Activated B cell treated with CpG ODN at 0.5 μM for 24 hours (primary cell): ENCODE measurements at places on chromosomes 16 and 17.

- no peak for DNase-seq
Measured at GRCh38 chr17:72677108-72677507, 415.4 kb downstream of the SLC39A11 start.

- no peak for DNase-seq
Measured at GRCh38 chr17:60604686-60605334, 4.8 kb downstream of the PPM1D start.

DNA sequence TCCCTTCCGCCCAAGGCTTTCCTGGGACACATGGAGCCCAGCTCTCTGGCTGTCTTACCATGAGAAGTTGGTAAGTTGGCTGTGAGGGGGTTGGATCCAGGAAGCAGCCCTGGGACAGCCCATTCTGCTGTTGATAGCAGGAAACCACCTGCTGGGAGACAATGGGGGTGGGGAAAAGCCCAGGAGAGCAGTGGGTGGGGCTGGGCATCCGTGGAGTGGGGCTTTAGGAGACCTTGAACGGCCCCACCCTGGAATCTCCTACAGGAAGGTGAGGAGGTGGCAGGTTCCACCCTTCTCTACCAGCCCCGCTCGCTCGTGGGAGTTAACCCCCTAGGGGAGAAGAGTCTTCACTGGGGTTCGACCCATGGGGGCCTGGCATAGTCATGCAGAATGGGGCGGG is 5.8 kb downstream of the TMEM92 start:
- no peak for DNase-seq

GRCh38 chr16:57970970-57971369 is at the start of gene CNGB1:
TSS of gene CNGB1 (minus strand) at chr16:57971128. CDS start at chr16:57967286, 3,842 bp downstream.
- DNase-seq, result no peak

GRCh38 chr16:81641395-81642106 is 137.5 kb upstream of the PLCG2 start:
- no peak for DNase-seq

- DNase-seq, result no peak
Measured at GRCh38 chr17:73224663-73225305, 31.9 kb downstream of the COG1 start.

GRCh38 chr17:82693168-82693867 is 5.2 kb downstream of the RAB40B start:
- no peak for DNase-seq

- DNase-seq, result no peak
Measured at GRCh38 chr17:27247071-27247957, 46.6 kb upstream of the WSB1 start.

- no peak for DNase-seq
Measured at GRCh38 chr17:55394357-55395021, 27.1 kb downstream of the MMD start.

GRCh38 chr17:75407655-75408352 is 2.3 kb upstream of the GRB2 start:
- no peak for DNase-seq

DNA sequence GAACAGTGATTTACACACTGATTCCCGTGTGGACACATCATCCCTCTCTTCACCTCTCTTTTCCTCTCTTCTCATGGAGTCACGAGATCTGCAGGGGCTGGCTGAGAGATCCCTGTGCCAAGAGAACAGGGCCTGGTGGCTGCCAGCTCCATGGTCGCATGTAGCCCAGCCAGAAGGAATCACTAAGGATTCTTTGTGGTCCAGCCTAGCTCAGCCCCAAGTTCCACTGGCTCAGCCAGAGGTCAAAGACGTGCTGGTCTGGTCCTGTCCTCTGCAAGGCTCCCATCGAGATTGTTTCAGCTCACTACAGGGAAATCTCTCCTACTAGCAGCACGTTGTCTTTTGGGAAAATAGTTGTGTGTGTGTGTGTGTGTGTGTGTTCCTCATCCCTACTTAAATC is 66.4 kb downstream of the NDEL1 start:
- DNase-seq, result no peak

DNA sequence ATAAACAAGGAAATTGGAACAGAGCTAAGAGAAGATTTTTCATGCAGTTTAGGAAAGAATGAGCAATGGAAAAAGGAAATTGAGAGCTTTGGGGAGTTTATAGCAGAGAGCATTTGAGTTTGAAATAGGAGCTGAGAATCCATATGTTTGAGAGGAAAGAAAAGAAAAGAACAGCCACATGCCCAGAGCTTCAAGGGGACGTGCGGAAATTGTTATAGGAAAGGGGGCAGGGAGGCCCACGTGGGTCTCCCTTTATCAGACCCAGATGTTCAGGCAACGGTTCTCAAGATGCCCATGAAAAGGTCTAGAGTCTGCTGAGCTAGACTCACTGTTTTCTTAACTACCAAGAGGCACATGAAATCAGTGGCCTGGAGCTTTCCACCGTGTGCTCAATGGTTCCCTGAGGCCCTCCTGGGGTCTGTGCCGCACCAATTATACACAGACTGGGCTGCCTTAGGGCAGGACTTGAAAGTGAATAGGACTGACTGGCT is 31.2 kb downstream of the CHD9 start:
- no peak for DNase-seq

- peak; percentile 70 for DNase-seq
Measured at GRCh38 chr16:18969050-18969854, 14.5 kb upstream of the TMC7 start.

- DNase-seq, result peak; percentile 44
Measured at GRCh38 chr17:37701496-37701898, 43.4 kb downstream of the HNF1B start.

DNA sequence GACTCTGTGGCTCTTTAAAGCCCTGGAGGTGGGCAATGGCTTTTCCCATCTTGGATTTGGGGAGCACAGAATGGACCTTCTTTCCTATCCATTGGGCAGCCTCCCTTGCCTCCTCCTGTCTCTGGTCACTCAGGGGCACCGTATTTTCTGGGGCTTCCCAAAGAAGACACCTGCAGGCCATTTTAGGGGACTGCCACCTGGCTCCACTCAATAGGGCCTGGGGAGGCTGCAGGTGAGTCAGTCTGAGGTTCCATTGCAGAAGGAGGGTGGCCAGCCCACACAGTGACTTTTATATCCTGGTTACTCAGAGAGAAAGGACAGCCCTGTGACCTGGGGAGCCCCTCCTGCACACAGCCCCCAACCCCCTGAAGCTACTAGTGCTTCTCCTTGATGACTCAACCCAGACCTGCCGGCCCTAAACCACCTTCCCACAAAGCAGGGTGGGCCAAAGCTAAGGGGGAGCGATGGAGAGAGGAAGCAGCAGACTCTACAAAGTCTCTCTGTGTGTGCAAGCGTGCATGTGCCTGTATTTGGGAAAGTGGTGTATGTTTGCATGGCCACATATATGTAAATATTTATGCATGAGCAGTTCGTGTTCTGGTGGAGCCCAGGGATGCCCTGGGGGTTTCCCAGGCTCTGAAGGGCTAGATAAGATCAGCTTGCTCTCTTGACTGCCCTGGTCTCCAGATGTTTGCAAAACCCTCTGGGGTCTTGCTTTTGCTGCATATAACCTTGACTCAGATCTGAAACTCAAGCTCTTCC is 5.0 kb downstream of the CX3CL1 start:
- peak; percentile 46 for DNase-seq

DNA sequence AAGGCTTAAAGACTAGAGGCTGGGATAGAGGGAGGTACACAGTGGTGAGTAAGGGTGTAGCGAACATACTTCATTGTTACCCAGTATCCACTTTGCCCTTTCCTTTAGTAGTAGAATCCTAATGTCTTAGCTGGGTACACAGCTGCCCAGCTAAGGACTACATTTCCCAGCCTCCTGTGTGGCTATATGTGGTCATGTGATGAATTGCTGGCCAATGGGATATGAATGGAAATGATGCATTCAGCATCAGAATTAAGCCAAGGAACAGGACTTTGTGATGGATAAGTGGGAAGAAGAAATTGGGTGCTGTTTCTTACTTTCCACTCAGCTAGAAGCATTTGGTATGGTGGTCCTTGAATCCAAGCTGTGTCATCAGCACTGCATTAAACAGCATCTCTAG is 55.9 kb downstream of the FOXL1 start:
- DNase-seq, result no peak

GRCh38 chr16:71712501-71712900 is 12.0 kb downstream of the PHLPP2 start:
- no peak for DNase-seq

DNA sequence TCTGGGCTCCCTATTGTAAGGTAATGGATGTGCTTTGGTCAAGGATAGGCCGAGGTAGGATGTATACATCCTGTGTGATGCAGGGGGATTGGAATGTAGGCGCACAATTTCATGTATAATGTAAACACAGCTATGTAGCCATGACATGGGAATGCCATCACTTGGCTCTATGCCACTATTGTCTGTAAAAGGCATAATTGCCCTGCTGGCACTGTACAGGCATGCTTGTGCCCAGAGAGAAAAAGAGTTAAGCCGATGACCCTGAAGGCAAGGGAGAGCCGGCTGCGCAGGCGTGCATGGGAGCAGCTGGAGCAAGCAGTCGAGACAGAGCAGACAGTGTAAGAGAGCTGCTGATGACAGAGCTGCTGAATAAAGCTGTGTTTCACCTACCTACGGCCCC is 212.5 kb upstream of the CPHXL start:
- no peak for DNase-seq

GRCh38 chr17:81513753-81514488 is 1.3 kb upstream of the ACTG1 start:
- DNase-seq, result peak; percentile 60

GRCh38 chr17:77802333-77802615 is 156.2 kb upstream of the TNRC6C start:
- no peak for DNase-seq

GRCh38 chr16:73052576-73052975 is 4.6 kb upstream of the ZFHX3 start:
- DNase-seq, result no peak

DNA sequence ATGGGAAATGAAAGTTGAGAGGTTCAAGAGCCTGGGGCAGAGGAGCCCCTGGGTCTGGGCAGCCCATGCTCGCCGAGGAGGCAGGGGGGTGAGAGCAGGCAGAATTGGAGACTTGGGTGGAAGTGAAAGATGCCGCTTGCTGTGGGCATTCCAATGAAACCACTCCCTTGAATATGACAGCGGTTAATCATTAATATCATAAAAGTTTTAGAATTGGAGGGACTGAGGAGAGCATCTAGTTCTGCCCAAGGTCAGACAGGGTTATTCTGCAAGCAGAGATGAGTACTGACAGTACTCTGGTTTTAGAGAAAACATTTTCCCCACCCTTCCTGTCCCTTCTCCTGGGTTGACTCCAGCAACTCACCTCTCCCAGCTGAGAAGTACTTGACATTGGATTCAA is 180.2 kb downstream of the MSI2 start:
- DNase-seq, result no peak

GRCh38 chr16:60407034-60407433 is 1629.2 kb downstream of the CDH8 start:
- DNase-seq, result no peak

GRCh38 chr17:28324267-28324745 is 5.3 kb downstream of the TMEM97 start:
- no peak for DNase-seq

GRCh38 chr17:77307479-77308198 is 166.9 kb downstream of the SEC14L1 start:
- DNase-seq, result no peak
